ENCODE measurements at places on chromosomes 2 and 18. TPM values are rescaled to one million over a fixed set of nuclear protein-coding genes. Genes with fewer than 3 reads are reported as not detected.

The TBR1 gene
- total RNA-seq: under 0.01 TPM

The CRACDL gene
- not detected for total RNA-seq

The CYP27A1 gene
- 8.0 TPM for total RNA-seq

The ALPP gene
- total RNA-seq: not detected

The SNTG2 gene
- not detected for total RNA-seq

The MTIF2 gene
- total RNA-seq: 28.5 TPM

The TSHZ1 gene
- 3.3 TPM for total RNA-seq

The TMEM37 gene
- not detected for total RNA-seq

The ZSWIM2 gene
- not detected for total RNA-seq

The SMARCAL1 gene
- 15.7 TPM for total RNA-seq

The IFIH1 gene
- total RNA-seq: 5.6 TPM

The ABCG8 gene
- not detected for total RNA-seq

The RSAD2 gene
- total RNA-seq: 0.30 TPM

The CRYGC gene
- not detected for total RNA-seq

The CSRNP3 gene
- 3.9 TPM for total RNA-seq

The ATP8B1 gene
- 9.5 TPM for total RNA-seq

The ACMSD gene
- total RNA-seq: not detected

The ERBB4 gene
- total RNA-seq: 0.42 TPM

The SERPINB11 gene
- total RNA-seq: not detected

The LAMA1 gene
- total RNA-seq: 31.2 TPM

The DSC3 gene
- 29.1 TPM for total RNA-seq

The CYBRD1 gene
- 144 TPM for total RNA-seq

The ABCB11 gene
- total RNA-seq: not detected

The ACYP2 gene
- total RNA-seq: 11.9 TPM

The TXNDC2 gene
- total RNA-seq: not detected

The POTEF gene
- not detected for total RNA-seq

The RAD51AP2 gene
- not detected for total RNA-seq

The MARCHF4 gene
- total RNA-seq: 10.8 TPM

The SP5 gene
- total RNA-seq: not detected

The GDF7 gene
- under 0.01 TPM for total RNA-seq

The INO80D gene
- total RNA-seq: 5.9 TPM

The ALLC gene
- total RNA-seq: not detected

The RAB27B gene
- total RNA-seq: 40.1 TPM

The OTOS gene
- not detected for total RNA-seq

The ZNF521 gene
- 13.1 TPM for total RNA-seq

The GAD1 gene
- total RNA-seq: not detected

The SAG gene
- total RNA-seq: not detected

The SPATA3 gene
- not detected for total RNA-seq

The SCN1A gene
- not detected for total RNA-seq

The SIX2 gene
- not detected for total RNA-seq

The IL37 gene
- not detected for total RNA-seq

The OTOF gene
- 0.05 TPM for total RNA-seq

The HOXD12 gene
- total RNA-seq: not detected

The TUBA3D gene
- total RNA-seq: not detected

The GTF3C2 gene
- total RNA-seq: 35.8 TPM

The PSD4 gene
- total RNA-seq: 1.2 TPM

The TOGARAM2 gene
- 0.09 TPM for total RNA-seq

The ACTR1B gene
- total RNA-seq: 69.8 TPM

The NEU4 gene
- 0.18 TPM for total RNA-seq

The TEKT4 gene
- total RNA-seq: not detected

The SPDYA gene
- total RNA-seq: 0.89 TPM

The KRCC1 gene
- 22.8 TPM for total RNA-seq

The SLC20A1 gene
- 94.7 TPM for total RNA-seq

The LANCL1 gene
- 47.9 TPM for total RNA-seq

The C2orf66 gene
- 0.28 TPM for total RNA-seq

The GALR1 gene
- total RNA-seq: not detected

The CNGA3 gene
- 0.05 TPM for total RNA-seq

The SERPINB13 gene
- total RNA-seq: not detected

The TNS1 gene
- 173 TPM for total RNA-seq

The SCG2 gene
- 12.5 TPM for total RNA-seq

All from smooth muscle cell of the umbilical artery (primary cell).